Muscle of arm (tissue), 14 donors: ENCODE measurements at places on chromosomes 5 and 9.
A peak's percentile ranks its signal among the peaks of the same experiment; 100 is the strongest.

- DNase-seq = no peak
These were observed 180.6 kb downstream of the GABRG2 start for GRCh38 chr5:162248107-162248713.

GRCh38 chr9:22308177-22308576 is 138.4 kb upstream of the DMRTA1 start:
- DNase-seq = no peak

- DNase-seq = peak; percentile 70
These were observed 6.8 kb upstream of the SUSD3 start for GRCh38 chr9:93051680-93052089.

- DNase-seq = no peak
These were observed 71.8 kb downstream of the FRMD3 start for GRCh38 chr9:83466351-83466750.

GRCh38 chr5:177509991-177510566 is 453 bp upstream of the DOK3 start:
- no peak for DNase-seq

DNA sequence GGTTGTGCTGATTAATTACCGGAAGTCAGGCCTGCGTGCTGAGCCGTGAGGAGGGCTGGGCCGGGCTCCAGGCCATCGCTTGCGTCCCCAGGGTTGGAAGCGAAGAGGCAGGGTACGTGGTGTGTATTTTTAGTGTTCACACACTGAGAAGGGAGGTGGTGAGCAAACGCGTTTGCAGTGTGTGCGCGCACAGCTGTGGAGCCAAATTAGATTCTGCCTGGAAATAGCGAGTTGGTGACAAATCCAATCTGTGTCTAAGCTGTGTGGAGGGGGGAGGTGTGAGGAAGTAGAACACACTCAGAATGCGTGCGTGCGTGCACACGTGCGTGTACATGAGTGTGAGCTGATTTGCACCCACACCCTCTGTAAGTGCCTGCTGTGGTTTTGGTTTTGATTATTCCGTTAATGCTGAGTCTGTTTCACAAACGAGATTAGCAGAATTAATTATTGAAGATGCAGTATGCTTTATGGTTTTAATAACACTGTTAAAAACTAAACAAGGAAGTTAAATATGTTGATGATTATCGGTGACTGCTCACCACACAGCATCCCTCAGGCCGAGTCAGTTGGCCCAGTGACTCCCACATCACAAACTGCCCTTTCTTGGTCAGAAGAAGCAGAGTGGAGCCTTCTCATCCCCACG is 111.8 kb upstream of the FCN2 start:
- DNase-seq = peak; percentile 84

GRCh38 chr9:69806627-69807026 is 14.0 kb upstream of the CFAP95 start:
- DNase-seq = no peak

DNA sequence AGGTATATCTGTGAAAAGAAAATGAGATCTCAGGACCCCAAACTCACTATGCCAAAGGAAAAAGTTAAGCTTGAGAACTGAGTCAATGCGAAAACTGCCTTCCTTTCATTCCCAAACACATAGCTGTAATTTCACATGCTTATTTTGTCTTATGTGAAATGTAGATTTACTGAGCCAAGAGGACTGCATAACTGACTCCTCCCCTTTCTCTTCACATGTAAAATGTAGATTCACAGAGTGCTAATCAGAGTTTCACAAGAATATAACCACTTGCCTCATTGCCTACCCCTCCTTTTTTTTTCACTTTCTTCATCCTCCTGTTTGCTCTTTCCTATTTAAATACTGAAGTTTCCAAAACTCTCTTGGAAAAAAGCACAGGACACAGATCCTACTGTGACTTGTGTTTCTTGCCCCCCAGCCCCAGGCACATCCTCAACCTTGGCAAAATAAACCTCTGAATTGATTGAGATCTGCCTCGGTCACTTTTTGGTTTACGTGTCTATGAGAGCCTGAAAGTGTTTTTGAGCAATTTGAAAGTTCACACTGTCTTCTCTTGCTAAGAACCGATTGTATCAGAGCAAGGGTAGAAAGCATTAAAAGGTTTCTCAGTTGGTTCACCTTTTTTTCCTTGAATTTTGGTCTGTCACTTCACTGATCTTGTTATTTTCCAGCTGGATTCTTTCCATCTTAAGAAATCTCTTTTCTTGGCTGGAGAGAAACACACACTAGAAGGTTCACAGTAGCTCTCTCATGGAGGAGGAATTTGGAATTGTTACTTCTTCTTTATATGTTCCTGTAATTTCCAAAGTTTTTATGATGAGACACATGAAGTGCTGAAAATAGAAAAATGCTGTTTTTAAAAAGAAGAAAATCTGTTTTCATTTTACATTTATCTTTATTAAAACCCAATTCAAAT is 44.8 kb upstream of the SNAPC3 start:
- peak; percentile 13 for DNase-seq

DNA sequence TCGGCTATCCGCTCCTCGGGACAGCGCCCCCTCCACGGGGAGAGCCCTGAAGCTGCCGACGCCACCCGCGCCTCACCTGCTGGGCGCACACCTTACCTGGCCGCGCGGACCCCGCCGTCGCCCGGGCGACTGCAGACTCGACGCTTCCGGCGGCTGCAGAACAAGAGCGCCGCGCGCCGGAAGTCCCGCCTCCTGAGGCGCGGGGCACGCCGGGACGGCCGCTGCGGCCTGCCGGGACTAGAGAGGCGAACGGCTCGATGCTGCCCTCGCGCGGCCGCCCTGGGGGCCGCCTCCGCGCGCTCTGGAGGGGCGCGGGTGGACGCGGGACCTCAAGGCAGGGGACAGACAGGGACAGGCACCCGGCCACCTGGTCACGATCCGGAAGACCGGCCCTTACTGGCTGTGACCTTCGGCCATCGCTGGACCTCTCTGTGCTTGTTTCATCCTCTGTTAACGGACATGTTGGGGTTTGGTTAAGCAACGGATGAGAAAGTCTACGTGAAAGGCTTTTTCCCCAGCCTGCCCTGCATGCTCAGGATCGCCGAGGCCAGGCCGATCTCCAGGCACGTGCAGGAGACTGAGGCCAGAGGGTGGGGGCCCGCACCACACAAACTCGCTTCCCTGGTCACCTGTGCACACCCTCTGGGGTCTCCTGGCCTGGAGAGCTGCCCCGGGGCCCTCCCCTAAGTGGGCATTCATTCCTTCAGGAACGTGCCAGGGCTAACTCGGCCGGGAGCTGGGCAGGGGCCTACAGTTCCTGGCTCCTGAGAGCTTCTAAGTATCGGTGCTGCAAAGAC is at the start of gene SNAPC4:
TSS of gene SNAPC4 (minus strand) at position 133 of the 797 bp plus-strand sequence. CDS start 1,742 bp downstream, outside the sequence.
- peak; percentile 86 for DNase-seq

GRCh38 chr5:100787648-100788047 is 115.4 kb downstream of the ST8SIA4 start:
- DNase-seq = no peak

DNA sequence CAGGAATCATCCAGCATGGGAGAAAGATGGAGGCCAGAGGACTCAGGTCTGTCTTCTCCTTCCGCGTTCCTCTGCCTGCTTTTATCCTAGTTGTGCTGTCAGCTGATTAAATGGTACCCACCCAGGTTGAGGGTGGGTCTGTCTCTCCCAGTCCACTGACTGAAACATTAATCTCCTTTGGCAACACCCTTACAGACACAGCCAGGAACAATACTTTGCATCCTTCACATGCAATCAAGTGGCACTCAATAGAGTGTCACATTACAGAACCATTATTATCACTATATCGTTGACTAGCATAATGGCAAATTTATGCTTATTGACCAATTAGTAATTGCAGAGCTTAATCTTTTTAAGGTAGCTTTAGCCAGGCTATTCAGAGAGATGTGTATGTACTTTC is 64.8 kb downstream of the UNC13B start:
- no peak for DNase-seq

DNA sequence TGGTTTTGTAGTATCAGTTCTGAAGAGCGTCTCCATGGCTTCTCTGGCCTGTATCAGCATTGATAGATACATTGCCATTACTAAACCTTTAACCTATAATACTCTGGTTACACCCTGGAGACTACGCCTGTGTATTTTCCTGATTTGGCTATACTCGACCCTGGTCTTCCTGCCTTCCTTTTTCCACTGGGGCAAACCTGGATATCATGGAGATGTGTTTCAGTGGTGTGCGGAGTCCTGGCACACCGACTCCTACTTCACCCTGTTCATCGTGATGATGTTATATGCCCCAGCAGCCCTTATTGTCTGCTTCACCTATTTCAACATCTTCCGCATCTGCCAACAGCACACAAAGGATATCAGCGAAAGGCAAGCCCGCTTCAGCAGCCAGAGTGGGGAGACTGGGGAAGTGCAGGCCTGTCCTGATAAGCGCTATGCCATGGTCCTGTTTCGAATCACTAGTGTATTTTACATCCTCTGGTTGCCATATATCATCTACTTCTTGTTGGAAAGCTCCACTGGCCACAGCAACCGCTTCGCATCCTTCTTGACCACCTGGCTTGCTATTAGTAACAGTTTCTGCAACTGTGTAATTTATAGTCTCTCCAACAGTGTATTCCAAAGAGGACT is 1.5 kb downstream of the GPR21 start:
- DNase-seq = no peak

DNA sequence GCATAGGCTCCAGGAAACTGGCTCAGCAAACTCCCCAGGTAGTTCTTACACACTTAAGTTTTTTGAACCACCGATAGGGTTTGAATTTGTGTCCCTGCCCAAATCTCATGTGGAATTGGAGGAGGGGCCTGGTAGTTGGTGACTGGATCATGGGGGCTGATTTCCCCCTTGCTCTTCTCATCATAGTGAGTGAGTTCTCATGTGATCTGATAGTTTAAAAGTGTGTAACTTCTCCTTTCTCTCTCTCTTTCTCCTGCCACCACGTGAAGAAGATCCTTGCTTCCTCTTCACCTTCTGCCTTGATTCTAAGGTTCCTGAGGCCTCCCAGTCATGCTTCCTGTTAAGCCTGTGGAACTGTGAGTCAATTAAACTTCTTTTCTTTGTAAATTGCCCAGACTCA is 22.4 kb upstream of the HACD4 start:
- DNase-seq = no peak

DNA sequence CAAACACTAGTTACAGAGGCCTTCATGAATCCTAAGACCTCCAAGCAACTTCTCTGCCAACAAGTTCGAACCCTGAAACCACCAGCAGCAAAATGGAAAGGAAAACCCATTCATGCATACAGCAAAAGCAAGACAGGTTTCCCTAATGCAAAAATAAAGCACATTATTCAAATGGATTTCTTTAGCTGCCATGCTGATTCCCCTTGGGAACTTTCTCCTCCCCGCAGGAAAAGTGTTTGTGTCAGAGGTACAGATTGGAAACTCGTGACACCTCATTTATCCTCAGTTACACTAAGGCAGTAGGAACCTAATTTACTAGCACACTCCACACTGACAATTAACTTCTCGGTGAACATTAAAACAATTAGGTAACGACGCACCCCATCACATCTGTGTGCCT is 63.4 kb downstream of the TLE1 start:
- DNase-seq = no peak

- DNase-seq = peak; percentile 60
These were observed 164.0 kb downstream of the TTC39B start for GRCh38 chr9:15142878-15143534.

DNA sequence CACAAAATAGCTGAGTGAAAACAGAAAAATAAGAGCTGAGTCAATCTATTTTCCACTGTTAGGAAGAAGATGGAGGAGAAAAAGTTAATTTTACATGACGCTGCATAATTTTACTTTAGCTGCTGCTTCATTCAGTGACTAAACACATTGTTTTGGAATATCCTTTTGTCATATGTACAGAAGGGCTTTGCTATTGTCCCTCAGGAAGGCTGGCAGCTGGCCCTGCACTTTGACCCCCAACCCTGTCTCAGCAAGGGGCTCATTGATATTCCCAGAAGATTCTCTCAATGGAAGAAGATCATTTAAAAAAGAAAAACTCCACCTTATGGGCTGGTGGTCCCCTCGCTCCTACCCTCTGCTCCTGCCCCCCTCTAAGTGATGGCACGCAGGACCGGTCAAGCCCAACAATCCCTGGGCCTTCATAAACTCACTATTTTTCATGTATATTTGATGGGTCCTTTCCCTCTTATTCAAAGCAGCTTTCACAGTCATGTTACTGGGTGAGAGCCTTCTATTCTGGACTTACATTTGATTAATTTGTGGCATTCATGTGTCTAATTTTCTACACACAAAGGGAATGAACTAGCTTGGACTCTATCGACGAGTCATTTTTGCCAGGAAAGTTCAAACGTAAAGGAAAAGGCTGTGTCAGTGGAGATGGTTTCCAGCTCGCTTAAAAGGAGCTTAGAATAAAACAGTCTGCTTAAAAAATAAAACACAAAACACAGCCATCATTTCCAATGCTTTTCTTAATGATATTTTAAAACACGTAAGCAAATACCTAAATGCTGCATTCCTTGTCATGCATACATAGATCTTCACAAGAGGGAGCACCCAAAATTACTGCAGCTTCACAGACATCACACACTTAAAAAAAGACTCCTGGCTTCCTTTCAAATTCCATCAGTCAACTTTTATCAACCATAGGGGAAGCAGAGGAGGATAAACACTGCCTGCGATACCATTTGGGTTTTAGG is 104.7 kb downstream of the EFNA5 start:
- no peak for DNase-seq

DNA sequence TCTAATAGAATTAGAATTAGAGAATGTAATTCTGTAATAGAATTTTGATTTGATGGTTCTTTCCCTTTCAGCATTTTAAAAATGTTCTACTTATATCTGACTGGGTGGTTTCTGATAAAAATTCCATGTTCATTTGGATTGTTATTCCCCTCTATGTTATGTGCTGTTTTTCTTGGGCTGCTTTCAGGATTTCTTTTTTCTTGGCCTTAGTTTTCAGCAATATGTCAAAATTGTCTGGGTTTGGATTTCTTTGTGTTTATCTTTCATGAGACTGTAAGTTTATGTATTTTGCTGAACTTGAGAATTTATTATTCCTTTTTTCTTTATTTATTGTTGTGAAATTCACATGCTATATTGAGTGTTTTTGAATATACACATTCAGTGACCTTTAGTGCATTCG is 189.1 kb downstream of the RANBP17 start:
- peak; percentile 18 for DNase-seq

GRCh38 chr5:79235261-79235633 is 684 bp upstream of the JMY start:
- peak; percentile 7 for DNase-seq

GRCh38 chr9:78698371-78698770 is 401.4 kb downstream of the PSAT1 start:
- no peak for DNase-seq

- DNase-seq = no peak
These were observed 47.7 kb upstream of the ATP10B start for GRCh38 chr5:160899735-160900134.

GRCh38 chr9:124776954-124777648 is at the start of gene OLFML2A:
Gene OLFML2A, plus strand, starts transcription at chr9:124777133. Its CDS starts 138 bp downstream, at chr9:124777271.
- no peak for DNase-seq

DNA sequence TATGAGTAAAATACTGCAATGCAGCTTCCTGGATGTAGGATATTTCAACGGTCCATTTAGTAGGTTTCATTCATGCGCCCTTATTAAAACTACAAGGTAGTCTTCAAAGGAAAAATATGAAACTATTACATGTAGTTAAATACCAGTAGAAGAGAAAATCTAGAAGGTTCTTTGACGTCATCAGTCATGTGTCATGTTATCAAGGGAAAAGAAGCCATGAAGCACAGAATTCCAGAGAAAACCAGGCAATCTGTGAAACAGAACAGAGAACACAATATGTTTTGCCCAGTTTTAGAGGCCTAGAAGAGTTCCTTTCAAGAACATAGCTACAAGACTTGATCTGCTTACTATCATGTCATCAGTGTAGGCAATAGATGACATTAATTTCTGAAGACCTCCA is 38.4 kb downstream of the BNC2 start:
- no peak for DNase-seq
